T-helper 2 cell (primary cell): ENCODE measurements at places on chromosomes 3 and 15.

- DNase-seq, result no peak
Measured at GRCh38 chr3:20015525-20015924, 3.5 kb upstream of the PP2D1 start.

DNA sequence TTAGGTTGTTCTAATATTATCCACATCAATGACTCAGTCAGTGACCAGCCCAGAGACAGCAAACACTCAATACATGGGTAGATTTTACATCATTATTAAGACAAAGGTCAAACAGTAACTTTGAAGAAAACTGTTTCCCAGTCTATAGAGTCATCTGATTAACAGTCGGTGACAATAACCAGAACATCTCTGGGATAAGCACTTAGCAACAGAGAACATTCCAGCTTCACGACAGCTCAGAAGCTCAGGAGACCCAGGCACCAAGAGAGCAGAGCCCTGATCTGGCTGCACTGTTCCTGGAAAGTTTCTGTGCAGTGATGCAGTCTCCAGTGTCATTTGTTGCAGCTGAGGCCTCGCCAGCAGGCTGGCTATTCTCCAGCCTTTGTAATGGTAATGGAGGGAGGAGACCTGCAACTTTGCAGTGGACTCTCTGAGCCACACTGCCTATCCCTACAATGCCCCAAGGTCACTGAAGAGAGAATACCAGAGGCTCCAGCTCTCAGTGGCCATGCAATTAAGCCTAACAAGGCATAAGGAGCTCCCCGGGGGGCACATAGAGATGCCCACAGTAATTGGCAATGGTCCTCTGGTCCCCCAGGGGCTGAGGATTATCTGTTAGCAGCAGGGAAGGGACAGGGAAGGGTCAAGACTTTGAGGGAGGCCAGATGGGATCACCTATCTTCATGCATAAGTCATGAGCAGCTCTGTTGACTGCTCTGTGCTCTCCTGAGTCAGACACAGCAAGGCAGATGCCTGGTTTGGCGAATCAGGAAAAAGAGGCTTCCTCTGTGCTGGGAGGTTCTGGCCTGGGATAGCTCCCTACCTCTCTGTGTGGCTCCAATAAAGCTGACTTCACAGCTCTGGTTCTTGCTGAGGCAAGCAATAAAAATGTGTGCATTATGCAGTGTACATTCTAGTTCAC is 163.6 kb downstream of the CTNNB1 start:
- no peak for DNase-seq

DNA sequence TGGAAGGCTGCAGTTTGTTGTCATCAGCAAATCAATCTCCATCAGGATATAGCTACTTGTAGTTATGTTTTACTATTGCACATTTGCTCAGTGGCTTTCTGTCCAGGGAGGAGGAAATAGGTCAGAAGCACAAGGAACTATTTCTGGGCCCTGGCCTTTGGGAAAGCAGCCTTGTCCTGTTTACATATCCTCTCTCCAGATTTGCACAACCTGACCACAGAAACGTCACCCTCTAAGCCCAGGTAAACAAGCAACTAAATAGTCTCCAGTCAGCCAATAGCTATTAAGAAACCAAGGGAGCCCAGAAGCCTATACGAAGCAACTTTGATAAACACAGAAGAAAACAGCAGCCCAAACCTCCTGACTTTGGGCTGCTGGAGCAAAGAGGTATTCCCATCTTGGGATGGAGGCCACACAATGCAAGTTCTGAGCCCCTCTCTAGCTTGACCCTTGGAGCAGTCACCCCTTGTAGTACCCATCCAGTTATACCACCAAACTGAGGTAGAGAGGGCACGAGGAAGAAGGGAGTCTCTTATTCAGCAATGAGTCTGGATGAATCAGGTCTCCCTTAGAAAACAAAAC is 2.3 kb upstream of the FEM1B start:
- DNase-seq, result no peak

GRCh38 chr3:157078131-157078810 is 81.7 kb downstream of the CCNL1 start:
- DNase-seq, result no peak

DNA sequence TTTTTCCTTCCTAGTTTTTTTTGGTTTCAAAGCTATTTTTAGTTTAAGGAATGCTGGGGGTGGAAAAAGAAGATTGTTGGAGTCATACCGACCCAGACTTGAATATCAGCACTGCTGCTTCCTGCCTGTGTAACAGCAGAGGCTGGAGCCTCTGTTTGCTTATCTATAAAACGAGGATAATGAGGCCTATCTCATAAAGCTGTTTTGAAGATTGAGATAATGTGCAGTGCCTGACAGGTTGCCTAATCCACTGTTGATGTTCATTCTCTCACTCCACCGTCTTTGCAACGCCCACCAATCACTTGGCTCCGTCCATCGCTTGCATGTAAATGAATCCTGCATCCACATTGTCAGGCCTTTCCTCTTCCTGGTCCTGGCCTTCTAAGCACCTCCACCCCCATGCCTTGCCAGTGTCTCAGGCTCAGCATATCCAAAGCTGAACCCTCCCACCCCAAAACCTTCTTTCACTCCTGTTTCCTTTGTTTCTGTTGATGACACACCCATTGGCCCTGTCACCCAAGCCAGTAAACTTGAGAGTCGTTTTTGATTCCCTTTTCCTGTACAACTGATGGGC is 94.9 kb downstream of the MEX3B start:
- no peak for DNase-seq

DNA sequence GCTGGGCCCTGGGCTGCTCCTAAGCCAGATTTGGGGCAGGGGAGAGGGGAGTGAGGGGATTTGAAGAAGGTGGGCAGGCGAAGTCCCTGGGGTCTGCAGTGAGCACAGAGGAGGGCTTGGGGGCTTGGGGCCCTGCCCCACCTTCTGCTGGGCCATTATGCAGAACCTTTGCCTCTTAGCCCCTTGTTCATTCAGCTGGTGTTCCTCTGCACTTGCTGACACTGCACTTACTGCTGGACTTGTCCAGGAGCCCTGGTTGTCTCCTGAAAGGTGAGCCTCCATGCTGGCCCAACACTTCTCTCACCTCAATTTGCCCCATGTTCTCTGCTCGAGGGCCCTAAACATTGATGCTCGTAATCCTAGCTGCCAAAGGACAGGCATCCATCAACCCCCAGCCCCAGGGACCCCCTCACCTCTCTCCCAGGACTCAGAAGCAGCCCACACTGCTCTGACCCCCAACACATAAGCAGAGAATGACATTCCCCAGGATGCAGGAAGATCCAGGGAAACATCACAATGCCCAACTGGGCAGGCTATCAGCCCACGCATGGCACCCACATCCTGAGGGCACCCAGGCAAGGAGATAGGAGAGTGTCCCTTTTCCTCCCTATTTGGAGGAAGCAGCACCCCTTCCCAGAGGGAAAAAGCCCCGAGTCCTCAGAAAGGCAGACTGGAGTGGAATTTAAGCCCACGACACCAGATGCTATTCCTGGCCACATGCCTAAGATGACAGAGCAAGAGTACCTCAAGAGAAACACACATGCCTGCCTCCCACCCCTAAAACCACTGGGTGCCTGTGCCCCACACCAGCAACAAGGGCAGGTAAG is 76.8 kb downstream of the ADCY5 start:
- no peak for DNase-seq

- DNase-seq, result no peak
Measured at GRCh38 chr15:57224664-57225063, 151.6 kb upstream of the CGNL1 start.

- DNase-seq, result no peak
Measured at GRCh38 chr3:114155370-114155821, 23.5 kb downstream of the DRD3 start.

DNA sequence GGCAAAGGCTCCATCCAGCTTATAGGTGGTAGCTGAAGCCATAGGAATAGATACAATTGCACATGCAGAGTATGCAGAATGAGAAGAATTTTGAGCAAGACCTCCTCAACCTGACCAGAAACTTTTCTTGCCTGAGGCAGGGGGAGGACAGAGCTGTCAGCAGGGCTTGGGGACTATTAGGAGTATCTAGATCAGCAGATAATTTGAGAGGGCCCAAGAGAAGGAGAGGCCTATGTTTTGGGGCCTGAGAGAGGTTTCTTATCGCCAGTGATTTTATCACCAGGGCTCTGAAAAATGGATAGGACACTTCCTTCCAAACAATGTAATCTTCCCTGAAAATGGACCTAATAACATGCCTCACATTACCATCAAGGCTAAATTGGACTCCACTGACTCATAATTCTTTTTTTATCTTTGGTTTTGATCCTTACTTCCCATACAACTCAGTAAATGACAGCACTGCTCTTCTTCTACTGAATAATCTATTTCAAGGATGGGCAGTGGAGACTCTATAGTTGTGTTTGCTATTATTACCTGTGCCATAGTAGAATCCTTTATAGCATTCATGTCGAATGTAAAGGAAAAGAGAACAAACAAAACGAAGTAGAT is 15.8 kb upstream of the RAMAC start:
- no peak for DNase-seq

DNA sequence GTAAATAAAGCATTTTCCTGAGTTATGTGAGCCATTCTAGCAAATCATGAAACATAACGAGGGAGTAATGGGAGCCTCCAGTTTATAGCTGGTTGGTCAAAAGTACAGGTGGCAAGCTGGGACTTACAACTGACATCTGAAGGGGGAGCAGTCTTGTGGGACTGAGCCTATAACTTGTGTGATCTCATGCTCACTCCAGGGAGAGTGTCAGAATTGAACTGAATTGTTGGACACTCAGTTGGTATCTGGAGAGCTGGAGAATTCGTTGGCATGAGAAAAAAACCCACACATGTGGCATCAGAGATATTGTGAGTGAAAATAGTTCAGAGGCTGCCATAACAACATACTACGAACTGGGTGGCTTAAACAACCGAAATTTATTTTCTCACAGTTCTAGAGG is 22.8 kb upstream of the DENND6A start:
- DNase-seq, result no peak

DNA sequence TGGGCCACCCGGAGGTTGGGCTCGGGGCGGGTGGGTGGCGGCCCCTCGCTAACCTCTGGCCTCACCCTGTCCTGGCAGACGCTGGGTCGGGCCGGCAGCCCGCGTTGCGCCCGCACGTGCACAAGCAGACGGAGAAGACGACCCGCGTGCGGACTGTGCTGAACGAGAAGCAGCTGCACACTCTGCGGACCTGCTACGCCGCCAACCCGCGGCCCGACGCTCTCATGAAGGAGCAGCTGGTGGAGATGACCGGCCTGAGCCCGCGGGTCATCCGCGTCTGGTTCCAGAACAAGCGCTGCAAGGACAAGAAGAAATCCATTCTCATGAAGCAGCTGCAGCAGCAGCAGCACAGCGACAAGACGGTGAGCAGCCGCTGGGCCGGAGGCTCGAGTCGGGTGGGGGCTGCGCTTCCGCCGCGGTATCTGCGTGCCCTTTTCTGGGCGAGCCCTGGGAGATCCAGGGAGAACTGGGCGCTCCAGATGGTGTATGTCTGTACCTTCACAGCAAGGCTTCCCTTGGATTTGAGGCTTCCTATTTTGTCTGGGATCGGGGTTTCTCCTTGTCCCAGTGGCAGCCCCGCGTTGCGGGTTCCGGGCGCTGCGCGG is 3.7 kb downstream of the ISL2 start:
- DNase-seq, result peak; percentile 54

- no peak for DNase-seq
Measured at GRCh38 chr3:181278468-181279238, 289.1 kb upstream of the DNAJC19 start.

DNA sequence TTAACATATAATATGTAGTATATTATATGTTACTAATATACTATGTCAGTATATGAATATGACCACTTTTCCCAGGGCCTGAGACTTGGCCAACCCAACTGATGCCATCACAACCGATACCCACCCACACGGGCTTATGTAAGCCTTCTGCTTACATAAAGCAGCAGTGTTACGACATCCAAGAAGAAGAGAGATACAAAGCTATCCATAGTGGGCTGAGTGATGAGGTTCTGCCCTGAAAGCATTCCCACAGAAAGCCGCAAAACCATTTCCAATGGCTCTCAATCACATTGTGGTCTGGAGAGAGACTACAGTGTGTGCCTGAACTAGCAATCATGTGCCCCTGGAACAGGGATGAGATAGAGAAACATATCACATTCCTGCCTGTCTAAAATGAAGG is 177.9 kb downstream of the PLOD2 start:
- no peak for DNase-seq

- no peak for DNase-seq
Measured at GRCh38 chr3:178778589-178778988, 242.4 kb downstream of the KCNMB2 start.

DNA sequence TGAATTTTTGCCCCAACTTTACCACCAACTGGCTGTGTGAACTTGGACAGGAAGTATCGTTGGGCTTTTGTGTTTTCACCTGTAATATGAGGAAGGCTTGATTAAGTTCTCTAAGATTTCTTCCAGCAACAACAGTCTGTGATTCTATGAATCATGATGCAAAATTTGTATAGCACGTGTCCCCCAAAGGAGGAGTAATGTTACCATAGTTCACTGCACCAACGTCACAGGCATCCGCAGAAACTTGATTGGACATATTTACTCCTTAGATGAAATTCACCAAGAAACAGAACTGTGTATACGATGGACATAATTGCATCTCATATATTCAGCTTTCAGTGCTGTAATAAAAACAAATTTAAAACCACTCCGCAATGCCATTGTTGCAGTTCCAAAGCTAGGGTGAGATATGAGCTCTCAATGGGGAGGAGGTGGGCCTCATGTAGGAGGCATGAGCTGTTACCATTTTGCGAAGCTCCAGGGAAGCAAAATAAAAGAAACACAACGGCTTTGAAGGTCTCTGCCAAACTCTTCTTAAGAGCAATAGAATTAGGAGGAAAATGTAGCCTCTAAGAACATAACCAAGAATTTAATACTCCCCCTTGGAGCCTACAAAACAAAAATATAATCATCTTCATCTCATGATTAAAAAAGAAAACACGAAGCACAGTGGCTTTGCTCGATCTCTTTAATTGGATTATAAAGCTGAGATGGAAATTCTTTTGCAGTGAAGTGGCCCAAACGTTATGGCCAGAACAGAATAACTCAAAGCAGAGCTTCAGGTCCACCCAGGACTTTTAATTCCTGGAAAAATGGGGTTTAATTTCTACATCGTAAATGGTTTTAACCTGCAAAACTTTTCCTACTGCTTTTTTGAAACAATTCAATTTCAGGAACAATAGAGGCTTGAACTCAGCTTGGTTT is 80.7 kb downstream of the CHST2 start:
- no peak for DNase-seq

GRCh38 chr3:78873641-78874040 is 894.2 kb downstream of the ROBO1 start:
- DNase-seq, result no peak
